ENCODE measurements at places on chromosomes 6 and 20.

DNA sequence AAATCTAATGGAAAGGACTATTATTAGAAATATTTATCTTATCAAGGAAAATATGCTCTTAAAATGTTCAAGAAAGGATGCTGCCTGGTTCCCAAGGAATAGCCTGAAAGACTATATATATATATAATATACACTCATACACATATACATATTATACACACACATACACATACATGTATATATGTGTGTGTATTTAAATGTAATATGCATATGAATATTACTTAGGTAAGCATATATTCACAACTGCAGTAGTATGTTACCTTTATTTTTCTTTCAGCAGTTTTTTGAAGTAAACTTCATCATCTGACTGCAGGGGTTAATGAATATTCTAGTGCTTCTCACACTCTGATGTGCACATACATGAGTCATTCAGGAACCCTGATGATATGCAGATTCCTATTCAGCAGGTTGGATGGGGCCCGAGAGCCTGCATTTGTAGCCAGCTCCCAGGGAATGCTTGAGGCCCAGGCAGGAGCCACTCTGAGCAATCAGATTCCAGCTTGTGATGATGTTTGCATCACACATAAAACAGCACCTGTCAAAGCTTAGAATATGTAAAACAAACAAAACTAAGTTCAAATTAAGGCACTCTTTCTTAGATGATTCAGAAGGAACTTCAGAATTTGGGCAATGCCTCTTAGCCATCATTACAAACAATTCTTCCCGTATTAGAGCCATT lies 16.1 kb downstream of the MYLK4 start:
- no peak for DNase-seq

DNA sequence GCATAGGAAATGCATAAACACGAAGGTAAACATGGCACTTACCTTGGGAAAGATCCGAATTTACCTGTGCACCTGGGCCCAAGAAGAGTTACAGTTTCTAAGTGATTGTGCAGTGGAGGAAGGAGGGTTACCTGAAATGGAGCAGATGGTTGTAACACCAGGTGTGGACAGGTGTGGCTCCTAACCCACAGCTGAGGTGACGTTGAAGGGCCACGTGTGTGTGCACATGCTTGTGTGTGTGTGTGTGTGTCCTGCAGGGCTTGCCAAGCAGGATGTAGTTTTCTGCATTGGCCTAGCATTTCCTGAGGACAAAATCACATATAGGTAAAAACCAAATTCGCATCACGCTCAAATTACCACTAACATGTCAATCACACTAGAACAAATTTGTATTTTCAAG lies 240.8 kb downstream of the ANKRD60 start:
- no peak for DNase-seq

DNA sequence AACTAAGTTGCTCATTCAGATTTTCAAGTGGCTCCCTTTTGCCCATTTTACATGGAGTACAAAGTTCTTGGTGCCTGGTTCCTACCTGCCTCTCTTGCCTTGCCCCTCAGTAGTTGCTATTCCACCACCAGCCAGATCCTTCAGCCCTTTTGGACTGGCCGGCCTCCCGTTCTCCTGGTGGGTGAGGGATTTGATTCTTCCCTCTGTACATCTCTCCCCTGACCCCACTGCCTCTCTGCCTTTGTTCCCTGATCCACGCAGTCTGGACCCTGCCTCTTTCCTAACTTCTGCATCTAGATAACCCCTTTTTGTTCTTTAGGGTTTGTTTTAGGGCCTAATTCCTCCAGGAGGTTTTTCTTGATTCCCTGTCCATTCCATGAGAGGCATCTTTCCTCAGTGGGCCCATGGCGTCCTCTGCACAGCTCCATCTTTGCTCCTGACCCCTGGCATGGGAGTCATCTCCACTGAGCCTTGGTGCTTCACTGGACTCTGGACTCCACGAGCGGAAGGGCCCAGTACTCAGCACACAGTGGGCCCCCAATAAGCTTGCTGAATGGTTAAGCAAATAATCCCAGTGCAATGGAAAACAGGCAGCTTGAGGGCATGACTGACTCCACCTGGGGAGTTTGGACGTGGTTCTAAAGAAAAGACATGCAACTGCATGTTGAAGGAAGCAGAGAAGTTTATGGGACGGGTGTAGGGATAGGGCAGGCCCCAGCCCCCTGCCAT lies 309.3 kb upstream of the SUPT3H start:
- DNase-seq, result no peak

- no peak for DNase-seq
Observed at GRCh38 chr6:158643836-158644230, 710 bp downstream of the DYNLT1 start.

DNA sequence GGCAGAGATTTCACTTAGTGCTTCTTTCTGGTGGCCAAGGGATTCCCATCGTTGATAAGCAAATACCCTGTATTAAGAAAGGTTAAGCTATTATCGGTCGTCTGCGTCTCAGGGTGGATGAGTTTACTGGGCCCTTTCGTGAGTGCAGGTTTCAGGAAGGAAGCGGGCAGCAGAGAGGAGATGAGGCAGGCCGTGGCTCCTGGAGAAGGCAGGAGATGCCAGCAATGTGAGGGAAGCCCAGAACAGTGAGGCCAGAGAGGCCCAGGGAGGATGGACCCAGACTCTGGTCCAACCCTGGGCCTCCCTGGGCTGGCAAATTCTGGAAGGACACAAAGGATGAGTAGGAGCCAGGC lies 11.2 kb downstream of the TFEB start:
- DNase-seq, result no peak

DNA sequence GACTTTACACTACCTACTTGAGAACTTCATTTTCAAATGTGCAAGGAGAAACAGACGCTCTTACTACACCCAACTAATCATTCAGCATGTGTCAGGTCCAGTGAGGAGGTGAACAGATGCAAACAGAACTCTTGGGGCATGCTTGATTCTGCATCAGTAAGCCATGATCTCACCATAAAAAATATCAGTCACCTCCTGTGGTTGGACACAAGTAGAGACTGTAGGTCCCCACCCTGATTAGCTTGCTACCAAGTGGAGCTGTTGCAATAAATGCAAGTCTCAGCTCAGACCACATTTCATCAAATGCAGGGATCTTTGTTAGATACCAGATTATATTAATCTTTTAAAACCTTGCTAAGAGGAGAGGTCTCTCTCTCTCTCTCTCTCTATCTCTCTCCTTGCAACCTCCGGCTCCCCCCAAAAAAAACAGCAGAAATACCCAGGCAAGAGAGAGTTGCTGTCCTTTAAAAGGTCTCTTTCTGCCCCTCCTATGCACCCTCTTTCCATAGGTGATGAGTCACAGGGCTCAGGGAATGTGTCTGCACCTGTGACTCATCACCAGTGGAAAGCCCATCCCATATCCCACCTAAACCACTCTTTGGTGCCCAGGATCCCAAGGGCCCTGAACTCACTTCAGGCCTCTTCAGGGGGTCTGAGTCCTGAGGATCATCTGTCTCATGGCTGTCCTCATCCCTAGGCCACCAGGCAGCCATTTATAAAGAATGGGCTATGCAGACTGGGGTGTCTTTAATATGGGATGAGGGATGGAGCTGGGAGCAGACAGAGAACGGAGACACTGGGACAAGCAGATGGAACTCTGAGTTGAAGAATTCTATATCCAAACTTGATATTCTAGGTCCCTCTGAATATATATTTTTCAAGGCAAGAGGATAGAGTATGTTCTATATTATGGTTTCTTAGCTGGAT lies 154.5 kb downstream of the QRSL1 start:
- DNase-seq, result no peak

DNA sequence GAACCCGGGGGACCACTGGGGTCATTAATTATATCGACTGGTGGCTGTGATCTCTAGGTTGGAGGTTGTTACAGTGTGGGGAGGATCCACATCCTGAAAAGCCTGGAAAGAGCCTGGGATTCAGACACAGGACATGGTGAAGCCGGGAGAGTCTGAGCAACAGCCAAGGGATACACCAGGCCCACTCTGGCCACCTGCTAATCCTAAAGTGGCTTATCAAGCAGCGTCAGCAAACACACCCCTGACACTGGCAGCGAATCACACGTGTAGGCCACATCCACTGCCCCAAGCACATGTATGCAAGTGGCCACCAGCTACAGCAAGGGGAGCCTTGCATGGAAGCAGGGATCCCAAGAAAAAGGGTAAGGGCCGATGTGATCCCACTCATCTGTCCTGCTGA lies 41.0 kb downstream of the GFOD1 start:
- no peak for DNase-seq

DNA sequence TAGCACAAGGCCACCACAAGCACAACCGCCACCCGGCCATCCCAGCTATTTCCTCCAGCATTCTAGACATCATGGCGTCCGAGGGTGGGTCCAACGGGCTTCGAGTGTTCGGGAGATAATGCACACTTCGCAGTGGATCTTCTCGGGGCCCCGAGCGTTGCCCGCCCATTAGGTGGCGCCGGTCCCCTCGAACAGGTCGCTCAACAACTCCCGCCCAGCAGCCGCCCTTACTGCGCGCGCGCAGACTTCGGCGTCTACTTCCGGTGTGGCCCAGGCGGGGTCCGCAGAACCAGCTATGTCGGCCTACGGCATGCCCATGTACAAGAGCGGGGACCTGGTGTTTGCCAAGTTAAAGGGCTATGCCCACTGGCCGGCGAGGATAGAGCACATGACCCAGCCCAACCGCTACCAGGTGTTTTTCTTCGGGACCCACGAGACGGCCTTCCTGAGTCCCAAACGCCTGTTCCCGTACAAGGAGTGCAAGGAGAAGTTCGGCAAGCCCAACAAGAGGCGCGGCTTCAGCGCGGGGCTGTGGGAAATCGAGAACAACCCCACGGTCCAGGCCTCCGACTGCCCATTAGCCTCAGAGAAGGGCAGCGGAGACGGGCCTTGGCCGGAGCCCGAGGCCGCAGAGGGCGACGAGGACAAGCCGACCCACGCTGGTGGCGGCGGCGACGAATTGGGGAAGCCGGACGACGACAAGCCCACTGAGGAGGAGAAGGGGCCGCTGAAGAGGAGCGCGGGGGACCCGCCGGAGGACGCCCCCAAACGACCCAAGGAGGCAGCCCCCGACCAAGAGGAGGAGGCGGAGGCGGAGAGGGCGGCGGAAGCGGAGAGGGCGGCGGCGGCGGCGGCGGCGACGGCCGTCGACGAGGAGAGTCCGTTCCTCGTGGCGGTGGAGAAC lies at the start of gene HDGFL1:
TSS of gene HDGFL1 (plus strand) at position 286 of the 904 bp plus-strand sequence. CDS start at position 296, 10 bp downstream.
- DNase-seq, result no peak

DNA sequence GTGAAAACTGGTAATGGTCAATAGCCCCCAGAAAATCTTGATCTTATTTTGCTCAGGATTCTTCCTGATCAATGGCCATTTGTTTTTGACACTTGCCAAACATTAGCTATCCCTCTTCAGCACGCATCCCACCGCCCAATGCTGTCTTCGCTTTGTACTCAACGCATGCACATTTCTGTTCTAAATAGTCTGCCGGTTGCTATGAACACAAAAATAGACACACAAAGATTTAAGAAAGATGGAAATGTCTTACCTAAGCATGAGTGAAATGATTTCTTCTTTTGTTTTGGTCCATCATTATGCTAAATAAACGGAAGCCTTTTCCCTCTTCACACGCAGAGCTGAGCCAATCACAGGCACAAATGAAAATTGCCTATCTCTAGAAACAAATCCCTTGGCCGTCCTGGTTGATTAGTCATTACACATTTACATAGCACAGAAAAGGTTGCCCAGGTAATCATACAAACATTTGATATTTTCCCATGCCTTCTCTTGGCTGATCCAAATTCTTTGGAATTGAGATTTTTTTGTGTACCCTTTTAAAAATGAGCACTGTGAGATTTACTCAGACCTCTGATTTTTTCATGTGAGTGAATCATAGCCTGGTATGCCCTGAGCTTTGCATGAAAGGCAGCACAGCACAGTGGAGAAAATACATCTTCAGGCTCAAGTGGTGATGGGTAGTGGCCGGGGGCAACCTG lies 70.5 kb upstream of the FAM184A start:
- DNase-seq, result peak; percentile 39

All from fibroblast of gingiva (primary cell).